ENCODE measurements at places on chromosomes 11 and 22. TPM values are rescaled to one million over a fixed set of nuclear protein-coding genes. Genes with fewer than 3 reads are reported as not detected.

GRCh38 chr11:94793002-94793401, 24.8 kb downstream of the AMOTL1 start:
- no peak for DNase-seq

DNA sequence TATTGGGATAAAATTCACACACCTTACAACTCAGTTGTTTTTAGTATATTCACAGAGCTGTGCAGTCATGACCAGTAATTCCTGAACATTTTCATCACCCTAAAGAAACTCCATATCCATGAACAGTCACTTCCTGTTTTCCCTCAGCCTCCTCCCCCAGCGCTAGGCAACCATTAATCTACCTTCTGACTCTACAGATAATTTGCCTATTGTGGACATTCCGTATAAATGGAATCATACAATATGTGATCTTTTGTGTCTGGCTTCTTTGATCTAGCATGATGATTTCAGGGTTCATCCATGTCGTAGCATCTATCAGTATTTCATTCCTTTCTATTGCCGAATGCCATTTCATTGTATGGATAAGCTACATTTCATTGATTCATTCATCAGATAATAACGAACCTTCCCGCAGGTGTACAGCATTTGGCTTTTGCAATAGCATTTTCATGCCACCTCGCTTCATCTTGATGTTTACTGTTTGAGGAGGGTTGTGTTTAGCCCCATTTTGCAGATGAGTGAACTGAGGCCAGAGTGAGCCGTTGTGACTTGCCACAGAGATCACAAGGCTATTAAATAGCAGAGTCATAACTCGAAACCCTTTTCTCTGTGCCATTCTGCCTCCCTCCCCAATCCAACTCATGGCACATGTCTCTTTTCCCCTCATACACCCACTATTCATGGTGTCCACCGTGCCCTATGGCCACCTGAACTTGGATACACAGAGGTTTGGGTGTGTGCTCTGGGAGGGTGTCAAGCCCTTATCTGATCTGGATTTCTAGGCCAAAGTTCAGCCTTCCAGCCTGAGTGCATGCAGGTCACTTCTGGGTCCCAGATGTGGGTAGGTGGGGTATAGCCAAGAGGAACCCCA, 11.1 kb upstream of the MYH9 start:
- DNase-seq: no peak

- DNase-seq: no peak
These were observed 27.4 kb downstream of the CASP12 start for GRCh38 chr11:104870910-104871309.

GRCh38 chr22:29141078-29141688, 64.5 kb upstream of the EMID1 start:
- DNase-seq: no peak

DNA sequence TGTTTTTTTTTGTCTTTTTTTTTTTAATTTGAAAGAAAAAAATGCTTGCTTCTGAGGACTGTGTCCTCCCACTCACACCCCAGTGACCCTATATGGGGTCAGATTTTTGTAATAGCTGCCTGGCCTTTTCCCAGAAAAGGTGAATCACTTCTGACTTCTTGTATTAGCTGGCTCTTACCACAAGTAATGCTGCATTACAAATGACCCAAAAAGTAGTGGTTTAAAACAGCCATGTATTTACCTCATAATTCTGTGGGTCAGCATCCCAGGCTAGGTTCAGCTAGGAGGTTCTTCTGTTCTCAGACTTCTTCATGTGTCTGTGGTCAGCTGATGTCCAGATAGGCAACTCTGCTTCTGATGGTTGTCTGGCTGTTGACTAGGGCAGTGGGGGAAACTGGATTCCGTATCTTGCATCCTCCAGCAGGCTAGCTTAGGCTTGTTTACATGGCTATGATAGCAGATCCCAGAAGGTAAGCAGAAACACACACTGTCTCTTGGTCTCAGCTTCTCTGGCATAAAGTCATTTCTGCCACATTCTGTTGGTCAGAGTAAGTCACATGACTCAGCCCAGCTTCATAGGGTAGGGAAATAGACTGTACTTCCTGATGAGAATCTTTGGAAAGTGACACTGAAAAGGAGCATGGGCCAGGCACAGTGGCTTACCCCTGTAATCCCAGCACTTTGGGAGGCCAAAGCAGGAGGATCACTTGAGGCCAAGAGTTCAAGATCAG, 19.5 kb downstream of the LHFPL7 start:
- DNase-seq: no peak

DNA sequence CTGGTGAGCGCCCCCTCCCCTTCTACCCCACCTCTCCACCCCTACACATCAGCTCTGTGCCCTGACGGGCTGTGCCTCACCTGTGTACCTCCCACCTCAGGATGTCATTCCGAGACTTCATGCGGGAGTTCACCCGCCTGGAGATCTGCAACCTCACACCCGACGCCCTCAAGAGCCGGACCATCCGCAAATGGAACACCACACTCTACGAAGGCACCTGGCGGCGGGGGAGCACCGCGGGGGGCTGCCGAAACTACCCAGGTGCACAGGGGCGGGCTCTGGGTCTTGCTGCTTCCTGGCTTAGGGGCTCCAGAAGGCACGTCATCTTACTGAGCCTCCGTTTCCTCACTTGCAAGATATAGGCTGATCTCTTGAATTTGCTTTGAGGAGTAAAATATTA, 6.8 kb downstream of the CAPN1 start:
- DNase-seq: no peak

DNA sequence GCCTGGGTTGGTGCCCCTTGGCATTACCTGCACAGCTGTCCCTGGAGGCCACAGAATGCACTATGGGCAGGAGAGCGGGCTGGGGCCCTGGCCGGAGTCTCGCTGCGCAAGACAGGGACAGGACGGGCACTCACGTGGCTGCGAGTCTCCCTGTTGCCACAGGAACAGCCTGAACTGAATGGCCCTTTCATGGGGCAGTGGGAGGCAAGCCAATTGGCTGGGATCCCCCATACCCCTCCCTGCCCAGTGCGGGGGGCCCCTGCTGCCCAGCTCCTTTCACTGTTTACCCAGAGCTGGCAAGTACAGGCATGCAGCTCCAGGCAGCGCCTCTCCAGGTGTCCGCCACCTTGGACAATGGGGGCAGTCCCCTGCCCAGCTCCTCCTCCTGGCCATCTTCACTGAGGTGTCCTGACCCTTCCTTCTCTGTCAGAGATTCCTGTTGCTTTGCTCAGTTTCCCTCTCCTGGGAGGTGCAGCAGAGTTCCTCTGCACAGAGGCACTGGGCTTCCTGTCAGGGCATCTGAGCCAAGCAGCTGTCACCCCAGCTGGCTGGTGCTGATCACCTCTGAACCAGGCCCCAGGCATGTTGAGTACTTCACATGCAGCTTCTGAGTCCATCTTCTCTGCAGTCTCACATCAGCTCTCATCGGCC, 5.2 kb downstream of the USP2 start:
- peak; percentile 4 for DNase-seq

- no peak for DNase-seq
These were observed 33.2 kb upstream of the CEP126 start for GRCh38 chr11:101881586-101881985.

DNA sequence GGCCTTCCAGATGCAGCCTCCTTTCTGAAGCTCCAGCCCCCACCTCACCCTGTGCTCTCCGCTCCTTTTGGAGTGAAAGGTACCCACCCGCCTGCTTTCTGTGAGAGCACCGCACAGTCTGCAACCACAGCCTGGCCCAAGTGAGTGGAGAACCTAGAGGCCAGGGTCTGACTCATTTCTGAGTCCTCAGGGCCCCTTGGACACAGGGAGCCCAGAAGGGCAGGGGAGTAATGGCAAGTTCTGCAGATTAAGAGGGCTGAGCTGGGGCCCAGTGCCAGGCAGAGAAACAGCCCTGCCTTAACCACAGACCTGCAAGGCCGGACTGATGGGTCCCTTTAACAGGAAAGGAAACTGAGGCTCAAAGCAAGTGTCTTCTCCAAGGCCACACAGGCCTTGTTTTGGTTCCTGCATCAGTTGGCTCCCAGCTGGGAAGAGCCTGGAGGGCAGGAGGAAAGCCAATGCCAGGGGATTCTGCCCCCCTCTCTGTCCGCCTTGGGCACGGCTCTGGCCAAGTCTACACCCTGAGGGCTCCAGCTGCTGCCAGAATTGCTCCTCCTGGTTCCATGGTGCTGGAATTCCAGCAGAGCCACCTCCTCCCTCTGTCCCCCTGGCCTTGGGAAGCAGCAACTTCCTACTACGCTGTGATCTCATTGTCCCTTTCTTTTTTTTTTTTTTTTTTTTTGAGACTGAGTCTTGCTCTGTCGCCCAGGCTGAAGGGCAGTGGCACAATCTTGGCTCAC, 55.1 kb downstream of the CYTH4 start:
- no peak for DNase-seq

GRCh38 chr22:45893516-45893915, 83.4 kb downstream of the WNT7B start:
- DNase-seq: no peak

- DNase-seq: no peak
These were observed 106.1 kb downstream of the GGTLC2 start for GRCh38 chr22:22750335-22751042.

GRCh38 chr11:77191823-77192495, 63.9 kb downstream of the MYO7A start:
- DNase-seq: peak; percentile 28

DNA sequence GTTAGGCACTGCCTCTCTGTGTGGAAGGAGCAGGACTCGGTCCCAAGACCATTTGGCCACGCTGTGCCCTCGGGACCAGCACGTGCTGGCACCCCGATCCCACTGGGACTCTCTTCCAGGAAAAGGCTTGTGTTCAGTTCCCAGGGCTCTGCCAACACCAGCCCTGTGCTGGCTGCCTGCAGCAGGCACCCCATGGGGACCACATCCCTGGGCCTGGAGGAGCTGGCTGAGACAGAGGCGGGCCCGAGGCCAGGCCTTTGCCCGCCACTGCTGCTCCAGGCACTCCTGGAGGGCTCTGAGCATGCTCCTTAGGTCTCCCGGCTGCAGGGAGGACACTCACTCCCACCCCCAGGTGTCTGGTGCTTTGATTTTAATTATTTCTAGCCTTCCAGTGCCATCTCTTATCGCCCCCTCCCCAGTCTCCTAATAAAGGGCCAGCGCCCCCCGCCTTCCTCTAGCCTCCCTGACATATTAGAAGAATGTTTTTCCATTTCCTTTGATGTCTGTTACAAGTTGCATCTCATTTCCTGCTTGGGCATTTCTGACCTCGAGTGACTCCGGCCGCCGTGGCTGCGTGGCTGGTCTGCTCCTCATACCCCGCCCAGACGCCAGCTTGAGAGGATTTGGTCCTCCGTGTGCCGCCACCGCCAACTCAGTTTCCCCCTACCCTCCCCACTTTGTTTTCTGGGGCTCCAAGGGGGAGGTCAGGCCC, 14.4 kb downstream of the CDKN1C start:
- no peak for DNase-seq

The B3GAT1 gene
- total RNA-seq: not detected

- no peak for DNase-seq
These were observed 189.8 kb downstream of the JRKL start for GRCh38 chr11:96579656-96580055.

The OR51M1 gene
- not detected for total RNA-seq

- DNase-seq: peak; percentile 56
These were observed 10.8 kb downstream of the ARAP1 start for GRCh38 chr11:72741429-72741833.

The MS4A4A gene
- 0.51 TPM for total RNA-seq

The TESMIN gene
- total RNA-seq: 4.6 TPM

GRCh38 chr11:112554586-112554985, 293.9 kb upstream of the PLET1 start:
- DNase-seq: no peak

The CHEK2 gene
- total RNA-seq: 15.6 TPM

DNA sequence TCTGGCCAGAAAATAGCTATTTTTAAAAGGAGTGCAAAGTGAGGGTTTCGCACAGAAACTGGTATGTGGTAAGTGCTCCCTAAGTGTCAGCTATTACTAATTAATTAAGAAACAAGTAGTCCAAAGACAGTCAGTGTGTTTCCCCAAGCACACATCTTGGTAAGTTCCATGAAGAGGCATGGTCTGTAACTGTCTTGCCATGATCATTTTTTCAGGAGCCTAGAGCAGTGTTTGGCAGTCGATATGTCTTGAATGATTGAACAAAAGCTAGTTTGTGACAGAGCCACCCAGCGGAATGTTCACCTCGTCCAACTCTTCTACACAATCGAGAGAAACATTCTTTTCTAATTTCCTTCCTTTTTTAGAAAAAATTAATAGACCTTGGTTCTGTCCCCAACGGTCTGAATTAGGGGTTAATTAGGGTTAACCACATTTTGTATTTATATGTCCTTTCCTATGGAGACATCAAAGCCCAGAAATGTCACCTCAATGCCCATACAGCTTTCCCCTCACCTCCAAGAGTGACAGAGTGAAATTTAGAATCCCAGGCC, 57.6 kb upstream of the FTH1 start:
- DNase-seq: no peak

The ELF5 gene
- total RNA-seq: not detected

All from B cell (primary cell).